ENCODE measurements at places on chromosomes 3 and 15. TPM values are rescaled to one million over a fixed set of nuclear protein-coding genes. Genes with fewer than 3 reads are reported as not detected.
A peak's percentile ranks its signal among the peaks of the same experiment; 100 is the strongest.

DNA sequence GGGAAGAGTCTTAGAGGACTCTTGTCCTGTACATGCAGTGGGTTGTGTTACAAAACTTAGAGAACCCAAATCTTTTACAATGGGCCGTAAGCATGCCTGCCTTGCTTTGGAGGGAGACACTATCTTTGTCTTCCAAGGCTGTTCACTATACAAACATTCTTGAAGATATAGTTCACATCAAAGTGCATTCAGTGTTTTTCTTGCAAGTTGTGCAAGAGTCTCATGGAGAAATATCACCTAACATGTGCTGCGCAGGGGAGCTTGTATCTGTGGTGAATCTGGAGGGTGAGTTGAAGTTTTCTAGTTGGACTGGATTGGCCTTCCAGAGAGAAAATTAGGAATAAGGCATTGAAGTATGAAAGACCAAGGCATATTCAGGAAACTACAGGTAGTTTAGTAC is 7.8 kb upstream of the PRTG start:
- no peak for DNase-seq

DNA sequence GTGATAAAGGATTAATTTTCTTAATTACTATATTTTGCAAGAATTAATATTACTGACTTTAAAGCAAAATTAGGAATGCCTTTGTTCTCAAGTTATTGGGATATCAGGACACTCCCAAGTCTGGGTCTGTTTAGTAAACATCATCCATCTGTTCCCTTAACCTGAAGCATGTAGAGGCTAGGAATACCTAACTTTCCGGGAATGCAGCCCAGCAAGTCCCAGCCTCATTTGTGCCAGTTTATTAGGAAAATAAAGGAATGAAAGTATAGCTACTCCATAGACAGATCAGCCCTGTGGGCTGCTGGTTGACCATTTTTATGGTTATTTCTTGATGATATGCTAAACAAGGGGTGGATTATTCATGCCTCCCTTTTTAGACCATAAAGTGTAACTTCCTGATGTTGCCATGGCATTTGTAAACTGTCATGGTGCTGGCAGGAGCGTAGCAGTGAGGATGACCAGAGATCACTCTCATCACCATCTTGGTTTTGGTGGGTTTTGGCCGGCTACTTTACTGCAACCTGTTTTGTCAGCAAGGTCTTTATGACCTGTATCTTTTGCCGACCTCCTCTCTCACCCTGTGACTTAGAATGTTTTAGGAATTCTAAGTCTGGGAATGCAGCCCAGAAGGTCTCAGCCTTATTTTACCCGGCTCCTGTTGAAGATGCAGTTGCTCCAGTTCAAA is 540.2 kb downstream of the NAALADL2 start:
- DNase-seq: no peak

GRCh38 chr3:133540896-133541674 is 32.4 kb upstream of the CDV3 start:
- DNase-seq: peak; percentile 91

DNA sequence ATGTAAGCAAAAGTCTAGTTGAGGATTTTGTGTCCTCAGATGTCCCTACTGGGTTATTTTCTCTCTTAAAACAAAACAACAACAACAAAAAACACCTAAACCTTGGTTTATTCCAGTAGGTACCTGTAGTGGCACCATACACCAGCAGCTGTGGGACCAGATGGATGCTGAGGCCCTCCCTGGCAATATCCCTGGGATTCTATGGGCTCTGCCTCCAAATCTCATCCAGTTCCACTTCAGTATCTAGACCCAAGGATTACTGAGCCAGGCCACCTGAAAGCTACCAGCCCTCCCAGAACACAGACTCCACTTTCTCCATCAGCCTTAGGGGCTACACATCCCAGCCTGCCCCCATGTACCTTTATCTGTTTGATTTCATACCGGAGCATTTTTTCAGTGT is 1.7 kb downstream of the TIMP4 start:
- DNase-seq: no peak

DNA sequence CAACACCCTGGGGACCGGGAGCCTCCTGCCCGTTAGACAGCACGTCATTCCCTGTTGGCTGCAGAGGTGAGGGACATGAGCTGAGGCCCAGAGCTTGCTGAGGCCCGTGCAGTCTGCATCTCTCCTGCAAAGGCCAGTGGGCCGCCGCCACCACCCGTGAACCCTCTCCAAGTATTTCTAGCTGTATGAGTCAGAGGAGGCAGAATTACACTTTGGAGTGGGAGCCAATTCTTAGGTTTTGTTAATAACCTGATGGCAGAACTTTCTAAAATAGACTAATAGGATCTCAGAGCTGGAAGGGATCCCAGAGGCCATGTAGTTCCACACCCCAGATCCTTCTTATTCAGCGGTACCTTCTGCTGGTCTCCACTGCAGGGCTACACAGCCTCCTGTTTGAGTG is 335.2 kb upstream of the CTDSPL start:
- DNase-seq: no peak

DNA sequence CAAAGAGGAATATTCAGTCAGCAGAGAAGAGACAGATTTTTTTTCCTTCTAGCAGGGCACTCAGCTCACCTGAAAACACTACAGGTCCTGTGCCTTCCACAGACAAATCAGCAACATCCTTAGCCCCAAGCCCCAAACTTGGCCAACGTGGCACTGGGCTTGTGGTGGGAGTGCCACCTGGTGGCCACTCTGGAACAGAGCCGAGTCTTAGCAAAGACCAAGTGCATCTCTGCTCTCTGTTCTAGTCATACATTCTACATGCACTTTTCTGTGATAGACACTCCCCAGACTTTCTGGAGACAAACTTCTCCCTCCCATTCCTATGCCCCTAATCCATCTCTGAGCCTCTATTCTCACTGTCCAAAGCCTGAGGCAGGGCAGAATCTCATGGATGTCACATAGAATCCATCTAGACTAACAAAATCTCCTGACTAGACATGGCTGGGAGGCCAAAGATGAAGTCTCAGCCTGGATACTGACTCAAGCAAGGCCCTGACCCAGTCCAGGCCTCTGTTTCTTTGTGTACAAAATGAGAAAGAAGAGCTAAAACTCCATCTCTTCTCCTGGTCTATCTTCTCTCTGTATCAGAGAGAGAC is 5.1 kb upstream of the SEMA7A start:
- DNase-seq: no peak

GRCh38 chr3:78765671-78766485 is 1001.9 kb downstream of the ROBO1 start:
- no peak for DNase-seq

DNA sequence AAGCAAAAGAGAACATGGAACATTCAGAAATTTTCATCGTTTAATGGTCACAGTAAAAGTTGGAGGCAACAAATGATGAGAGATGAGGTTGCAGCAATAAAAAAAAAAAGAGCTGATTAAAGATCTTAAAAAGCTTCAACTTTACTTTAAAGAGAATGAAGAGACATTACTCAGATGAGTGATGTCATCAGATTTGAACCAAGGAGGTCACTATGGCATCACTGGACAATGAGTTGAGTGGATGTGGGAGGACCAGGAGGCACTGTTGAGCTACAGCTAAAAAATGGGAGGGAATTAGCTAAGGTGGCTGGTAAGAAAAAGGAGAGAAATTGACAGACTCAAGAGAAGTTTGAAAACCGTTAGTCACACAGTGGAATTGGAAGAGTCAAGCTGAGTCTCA is 138.4 kb downstream of the SST start:
- no peak for DNase-seq

DNA sequence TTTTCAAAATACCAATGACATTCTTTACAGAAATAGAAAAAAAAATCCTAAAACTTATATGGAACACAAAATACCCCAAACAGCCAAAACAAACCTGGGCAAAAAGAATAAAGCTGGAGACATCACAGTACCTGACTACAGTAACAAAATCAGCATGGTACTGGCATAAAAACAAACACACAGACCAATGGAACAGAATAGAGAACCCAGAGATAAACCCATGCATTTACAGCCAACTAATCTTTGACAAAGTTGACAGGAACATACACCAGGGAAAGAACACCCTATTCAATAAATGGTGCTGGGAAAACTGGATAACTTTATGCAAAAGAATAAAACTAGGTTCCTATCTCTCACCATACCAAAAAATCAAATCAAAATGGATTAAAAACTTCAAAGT is 36.4 kb downstream of the SCAPER start:
- no peak for DNase-seq

DNA sequence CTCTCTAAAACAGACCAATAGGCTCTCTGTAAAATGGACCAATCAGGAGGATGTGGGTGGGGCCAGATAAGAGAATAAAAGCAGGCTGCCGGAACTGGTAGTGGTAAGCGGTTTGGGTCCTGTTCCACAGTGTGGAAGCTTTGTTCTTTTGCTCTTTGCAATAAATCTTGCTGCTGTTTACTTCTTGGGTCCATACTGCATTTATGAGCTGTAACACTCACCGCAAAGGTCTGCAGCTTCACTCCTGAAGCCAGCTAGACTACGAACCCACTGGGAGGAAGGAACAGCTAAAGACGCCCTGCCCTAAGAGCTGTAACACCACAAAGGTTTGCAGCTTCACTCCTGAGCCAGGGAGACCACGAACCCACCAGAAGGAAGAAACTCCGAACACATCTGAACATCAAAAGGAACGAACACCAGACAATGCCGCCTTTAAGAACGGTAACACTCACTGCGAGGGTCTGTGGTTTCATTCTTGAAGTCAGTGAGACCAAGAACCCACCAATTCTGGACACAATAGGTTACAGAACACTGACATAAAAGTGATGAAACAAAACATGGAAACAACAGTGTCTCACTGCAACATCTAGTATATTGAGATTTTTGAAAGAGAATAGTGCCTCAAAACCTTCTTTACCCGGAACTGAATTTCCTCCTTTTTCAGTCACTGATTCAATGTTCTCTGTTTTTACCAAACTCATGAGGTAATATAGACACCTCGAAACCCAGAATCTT is 28.8 kb upstream of the PLSCR2 start:
- no peak for DNase-seq

GRCh38 chr3:57743496-57743895 is 12.6 kb upstream of the SLMAP start:
- DNase-seq: no peak

DNA sequence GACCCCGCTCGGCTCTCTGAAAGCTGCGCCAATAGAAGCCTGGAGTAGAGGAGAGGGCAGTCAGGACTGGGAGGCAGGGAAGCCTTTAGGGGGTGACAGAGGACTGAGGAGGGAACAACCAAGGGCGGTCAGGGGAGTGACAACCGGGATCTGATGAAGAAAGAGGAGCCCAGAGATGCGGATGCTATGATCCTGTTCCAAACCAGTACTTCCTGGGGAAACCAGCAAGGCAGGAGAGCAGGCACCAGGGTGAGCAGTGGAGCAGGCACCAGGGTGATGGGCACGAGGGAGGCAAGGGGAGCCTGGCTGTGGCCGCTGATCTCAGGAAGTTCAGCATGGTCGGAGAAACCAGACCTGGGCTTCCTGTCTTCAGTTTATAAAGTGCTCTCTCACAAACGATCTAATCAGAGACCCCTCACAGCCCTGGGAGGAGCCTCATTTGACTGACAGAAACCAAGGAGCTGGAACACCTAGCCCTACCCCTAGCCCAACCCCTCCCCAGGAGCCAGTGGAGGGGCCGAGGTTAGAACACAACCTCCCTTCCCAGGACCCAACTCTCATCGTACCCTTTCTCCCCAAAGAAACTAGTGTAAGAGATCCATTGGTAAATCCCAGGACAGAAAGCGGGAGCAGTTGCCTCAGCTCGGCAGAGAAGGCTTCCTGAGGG is 34.9 kb downstream of the CCDC33 start:
- DNase-seq: no peak

GRCh38 chr15:25059698-25060471 is 105.1 kb downstream of the SNRPN start:
- DNase-seq: no peak

DNA sequence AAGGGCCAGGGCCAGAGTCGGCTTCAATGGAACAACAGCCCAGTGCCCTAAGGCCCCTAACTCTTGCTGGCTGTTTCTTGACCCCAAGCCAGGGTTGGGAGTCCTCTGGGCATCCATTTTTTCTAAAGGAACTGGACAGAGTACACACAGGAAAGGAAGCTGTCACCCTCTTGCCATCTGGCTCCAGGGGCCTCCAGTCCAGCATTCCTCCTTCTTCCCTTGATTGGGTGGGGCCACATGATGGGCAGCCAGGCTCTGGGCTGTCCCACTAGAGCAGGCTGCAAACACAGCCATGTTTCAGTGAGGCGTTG is 1.6 kb upstream of the GRAMD2A start:
- no peak for DNase-seq

- no peak for DNase-seq
Observed at GRCh38 chr15:28260722-28261121, 61.3 kb downstream of the HERC2 start.

GRCh38 chr15:82999905-83000671 is 11.4 kb downstream of the C15orf40 start:
- peak; percentile 33 for DNase-seq

DNA sequence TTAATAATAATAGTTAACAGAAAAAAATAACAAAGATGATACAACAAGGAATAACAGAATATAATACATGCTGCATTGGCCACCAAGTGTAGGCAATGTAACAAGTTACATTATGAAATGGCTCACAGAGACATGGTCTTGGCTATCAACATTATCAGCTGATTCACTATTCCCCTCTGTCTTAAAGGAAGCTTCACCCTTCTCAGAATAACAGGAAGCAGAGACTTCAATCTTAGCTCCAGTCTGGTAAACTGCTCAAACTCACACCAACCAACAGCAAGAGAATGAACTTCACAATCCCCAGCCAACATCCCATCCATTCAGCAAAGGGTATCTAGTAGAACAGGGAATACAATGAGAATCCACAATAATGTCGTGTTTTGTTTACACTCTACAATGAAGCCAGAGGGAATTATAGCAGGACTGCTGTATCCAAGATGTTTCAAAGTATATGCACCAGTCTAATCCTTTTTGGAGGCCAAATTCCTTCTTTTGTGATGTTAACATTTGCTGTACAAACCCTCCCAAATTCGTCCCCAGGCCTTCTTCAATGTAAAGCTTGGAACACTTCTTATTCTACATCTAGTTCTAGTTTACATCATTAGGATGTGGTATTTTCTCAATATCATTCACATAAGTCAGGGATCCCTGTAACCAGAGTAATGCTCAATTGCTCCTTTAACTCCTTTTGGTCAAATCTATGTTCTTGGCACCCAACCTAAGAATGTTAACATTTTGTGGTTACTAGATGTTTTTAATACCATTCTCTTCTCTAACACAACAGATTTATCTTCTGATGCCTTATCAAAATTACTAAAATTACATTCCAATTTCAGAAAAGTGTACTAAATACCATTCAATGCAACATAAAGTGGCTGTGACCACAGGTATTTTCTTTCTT is 52.4 kb upstream of the CMSS1 start:
- no peak for DNase-seq

GRCh38 chr15:86797135-86797534 is 717.5 kb downstream of the AGBL1 start:
- DNase-seq: no peak

TXNRD3 gene
- total RNA-seq: 4.5 TPM

AADACL2 gene
- total RNA-seq: not detected

C3orf22 gene
- not detected for total RNA-seq

CCDC191 gene
- 1.2 TPM for total RNA-seq

ARPIN gene
- total RNA-seq: 9.1 TPM

ATP13A5 gene
- total RNA-seq: not detected

MYO1E gene
- total RNA-seq: 403 TPM

GP5 gene
- total RNA-seq: not detected
